ENCODE measurements at places on chromosomes 16 and 17.

DNA sequence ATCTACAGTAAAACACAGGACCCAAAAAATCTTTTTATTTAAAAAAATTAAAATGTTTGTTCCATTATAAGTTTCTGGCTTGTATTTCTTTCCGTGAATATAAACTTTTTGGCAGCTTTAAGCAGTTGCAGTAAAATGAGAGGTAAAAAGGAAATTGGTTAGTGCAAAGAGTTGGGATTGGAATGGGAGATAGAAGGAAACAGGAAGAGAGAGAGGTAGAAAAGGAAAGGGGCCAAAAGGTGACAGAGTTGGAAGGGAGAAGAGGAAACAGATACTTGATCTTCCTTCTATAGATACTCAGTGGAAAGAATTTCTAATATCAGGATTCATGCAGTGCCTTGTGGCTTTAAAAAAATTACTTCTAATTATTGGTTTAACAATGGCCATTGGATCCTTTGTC lies 63.5 kb downstream of the NQO1 start:
- no peak for DNase-seq

DNA sequence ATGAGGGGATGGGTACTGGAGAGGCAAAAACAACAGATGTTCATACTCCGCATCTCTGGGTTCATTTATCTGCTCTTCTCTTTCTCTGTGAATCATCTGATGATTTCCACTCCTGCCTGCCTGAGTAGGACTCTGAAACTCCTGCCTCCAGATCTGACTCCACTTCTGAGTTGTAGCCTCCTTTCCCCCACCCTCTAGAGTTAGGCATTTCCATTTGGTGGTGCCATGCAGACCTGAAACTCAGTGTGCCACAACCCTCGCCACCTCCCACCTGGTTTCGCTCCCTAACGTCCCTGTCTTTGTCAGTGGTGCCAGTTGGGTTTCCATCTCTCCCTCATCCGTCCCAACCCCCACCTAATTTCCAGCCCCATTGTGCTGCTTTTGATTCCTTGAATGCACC lies 126.2 kb downstream of the PRKCB start:
- DNase-seq = no peak

GRCh38 chr17:41010441-41010840 lies 1.5 kb upstream of the KRTAP3-1 start:
- DNase-seq = no peak

GRCh38 chr17:6186998-6187397 lies 116.8 kb downstream of the WSCD1 start:
- DNase-seq = no peak

DNA sequence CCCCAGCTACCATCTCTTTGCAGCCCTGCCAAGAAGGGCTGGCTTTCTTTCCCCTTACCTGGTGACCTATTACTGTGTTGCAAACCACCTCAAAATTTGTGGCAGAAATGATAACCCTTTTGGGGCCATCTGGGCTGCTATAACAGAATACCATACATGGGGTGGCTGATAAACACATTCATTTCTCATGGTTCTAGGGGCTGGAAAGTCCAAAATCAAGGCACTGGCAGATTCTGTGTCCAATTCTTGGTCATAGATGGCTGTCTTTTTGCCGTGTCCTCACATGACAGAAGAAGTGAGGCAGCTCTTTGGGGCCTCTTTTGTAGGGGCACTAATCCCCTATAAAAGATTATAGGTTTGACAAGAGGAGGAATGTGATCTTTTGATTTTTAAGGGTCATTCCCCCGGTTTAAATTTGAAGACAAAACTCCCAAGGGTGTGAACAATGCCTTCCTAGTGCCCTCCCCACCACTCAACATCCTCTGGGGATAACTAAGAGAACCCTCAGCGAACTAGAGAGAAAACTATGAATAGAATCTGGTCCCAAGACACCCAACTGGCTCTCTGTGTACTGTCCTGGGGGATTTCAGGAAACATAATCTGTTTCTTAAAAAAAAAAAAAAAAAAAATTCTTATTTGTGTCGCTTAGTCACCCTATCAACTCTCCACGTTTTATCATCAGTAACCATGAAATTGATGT lies 1.7 kb upstream of the METTL22 start:
- DNase-seq = no peak

GRCh38 chr17:14033166-14033565 lies 36.1 kb upstream of the COX10 start:
- no peak for DNase-seq

DNA sequence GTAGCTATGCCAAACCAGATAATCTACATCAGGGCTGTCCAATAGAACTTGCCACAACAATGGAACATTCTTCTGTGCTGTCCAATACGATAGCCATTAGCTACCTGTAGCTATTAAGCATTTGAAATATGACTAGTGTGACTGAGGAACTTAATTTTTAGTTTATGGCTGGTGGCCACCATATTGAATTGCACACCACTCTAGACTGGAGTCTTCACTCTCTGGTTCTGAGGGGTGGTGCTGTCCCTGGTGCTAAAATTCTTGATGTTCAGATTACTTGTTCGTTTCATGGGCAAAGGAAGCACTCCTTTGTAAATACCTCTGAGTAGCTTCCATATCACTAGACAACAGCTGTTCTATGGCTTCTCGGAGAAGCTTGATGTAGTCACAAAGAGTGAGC lies 296.6 kb downstream of the NPIPA8 start:
- no peak for DNase-seq

DNA sequence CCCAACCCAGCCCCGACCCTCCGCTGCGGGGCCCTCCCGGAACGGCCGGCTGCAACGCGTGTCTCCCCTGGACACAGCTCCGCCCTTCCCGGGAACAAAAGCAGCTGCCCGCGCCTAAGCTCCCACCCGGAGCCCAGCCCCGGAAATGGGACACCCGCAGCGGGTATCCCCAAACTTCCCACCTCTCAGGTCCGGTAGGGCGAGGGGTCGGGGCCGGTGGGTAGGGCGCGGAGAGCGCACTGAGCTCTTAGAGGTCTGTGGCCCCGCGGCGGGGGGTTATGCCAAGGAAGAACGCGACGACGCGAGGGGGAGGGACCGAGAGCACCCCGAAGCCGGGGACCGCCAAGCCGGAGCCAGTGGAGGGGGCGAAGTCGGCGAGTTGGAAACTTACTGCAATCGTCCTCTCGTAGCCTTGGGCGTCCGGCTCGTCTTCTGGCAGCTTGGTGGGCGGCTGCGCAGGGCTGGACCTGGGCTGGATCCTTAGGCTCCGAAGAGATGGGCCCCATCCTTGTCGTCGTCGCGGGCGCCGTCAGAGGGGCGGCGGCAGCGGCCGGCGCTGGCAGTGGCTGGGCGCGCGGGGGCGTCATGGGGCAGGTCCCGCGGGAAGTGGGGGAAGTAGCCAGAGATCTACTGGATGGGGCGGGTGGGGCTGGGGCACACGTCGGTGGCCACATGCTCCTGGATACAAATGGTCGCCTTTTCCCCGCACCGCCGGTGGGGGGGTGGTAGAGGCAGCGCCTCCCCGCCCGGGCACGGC lies 6.9 kb downstream of the USP6 start:
- DNase-seq = no peak

GRCh38 chr16:16150117-16150877 lies 73.0 kb downstream of the ABCC6 start:
- DNase-seq = no peak

- no peak for DNase-seq
Observed at GRCh38 chr17:43403846-43404245, 5.1 kb downstream of the ARL4D start.

DNA sequence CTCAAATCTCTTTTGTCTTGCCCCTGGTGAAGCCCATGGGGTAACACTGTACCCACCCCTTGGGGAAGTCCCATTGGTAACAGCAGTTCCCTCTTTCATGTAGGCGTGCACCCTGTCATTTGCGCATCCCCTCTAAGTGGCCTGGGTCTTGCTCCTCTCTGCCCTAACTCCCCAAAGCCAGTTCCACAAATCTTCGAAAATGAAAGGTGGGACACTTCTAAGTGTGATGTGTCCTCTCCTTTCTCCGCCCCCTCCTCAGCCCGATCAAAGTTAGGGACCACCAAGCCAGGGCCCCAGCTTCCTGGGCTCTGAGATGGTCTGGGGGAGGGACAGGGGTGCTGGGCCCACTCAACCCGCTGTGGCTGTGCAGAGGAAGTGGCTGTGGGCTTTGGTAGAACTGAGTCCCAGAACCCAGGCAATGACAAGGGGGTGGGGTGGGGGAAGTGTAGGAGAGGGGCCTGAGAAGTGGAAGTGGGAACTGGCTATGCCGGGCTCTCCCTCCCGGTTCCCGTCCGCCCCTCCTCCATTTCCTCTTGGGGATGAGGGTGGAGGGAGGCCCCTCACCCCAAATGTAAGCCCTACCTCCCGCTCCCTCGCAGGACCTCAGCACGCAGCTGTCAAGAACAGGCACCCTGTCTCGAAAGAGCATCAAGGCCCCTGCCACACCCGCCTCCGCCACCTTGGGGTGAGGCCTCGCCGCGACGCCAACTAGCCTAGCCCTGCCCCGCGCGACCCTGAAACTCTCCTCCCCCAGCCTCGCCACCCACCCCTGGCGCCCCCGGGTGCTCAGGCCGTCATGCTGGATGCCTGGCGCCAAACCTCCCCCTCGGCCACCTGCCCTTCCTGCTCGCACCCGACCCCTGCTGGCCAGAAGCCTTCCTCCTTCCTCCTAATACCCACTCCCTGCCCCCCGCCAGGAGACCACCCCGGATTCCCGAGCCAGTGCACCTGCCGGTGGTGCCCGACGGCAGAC lies 8.7 kb downstream of the ABI3 start:
- DNase-seq = no peak

DNA sequence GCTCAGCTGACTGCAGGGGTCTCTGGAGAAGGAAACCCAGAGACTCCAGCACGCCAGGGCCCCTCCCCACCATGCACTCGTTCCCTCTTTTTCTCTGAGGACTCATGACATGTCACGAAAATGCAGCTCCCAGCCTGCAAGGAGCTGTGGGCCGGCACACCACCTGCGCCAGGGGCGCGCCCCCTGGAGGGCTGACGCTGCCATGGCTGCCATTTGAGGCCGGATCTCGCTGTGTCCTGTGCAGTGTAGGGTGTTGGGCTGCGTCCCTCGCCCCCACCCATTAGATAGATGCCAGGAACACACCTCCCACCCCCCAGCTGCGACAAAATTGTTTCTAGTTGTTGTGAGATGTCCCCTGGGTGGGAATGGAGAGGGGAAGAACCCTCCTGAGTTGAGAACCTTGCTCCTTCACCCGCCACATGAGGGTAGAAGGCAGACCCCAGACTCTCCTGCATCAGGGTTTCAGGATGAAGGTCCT lies 8.2 kb downstream of the SYNGR2 start:
- no peak for DNase-seq

DNA sequence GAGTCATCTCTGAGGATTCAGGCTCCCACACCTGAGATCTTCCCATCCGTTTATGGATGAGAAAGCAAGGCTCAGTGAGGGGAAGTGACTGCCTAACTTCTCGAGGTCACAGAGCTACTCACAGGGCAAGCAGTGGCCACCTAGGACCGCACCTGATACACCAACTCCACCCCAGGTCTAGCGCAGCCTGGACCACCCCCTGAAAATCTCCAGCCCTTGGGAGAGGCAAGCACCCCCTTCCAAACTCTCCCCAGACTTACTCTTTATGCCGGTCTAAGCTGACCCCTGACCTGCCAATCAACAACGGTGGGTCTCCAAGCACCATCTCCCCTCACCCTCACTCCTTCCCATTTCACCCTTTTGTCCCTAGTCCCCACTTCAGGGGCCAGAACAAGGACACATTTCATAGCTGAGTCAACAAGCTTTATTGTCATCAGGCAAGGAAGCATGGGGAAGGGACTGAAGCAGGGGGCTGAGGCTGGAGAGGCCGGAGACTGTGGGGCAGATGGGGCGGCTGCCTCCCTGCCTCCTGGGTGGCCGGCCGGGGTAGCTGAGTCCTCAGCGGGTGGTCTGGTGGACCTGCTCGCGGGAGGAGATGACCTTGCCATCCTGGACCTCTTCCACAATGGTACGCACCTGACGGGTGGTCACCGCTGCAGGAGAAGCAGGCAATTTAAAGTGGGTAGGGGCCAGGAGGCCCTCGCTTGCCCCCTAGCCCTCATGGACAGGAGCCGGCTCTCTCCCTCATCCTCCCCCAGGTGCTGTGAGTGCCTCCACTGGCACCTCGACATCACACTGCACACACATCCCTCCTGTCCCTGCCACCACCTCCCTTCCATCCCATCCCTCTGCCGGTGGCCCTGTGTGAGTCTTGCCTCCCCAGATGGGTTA lies 5.1 kb downstream of the KRT17 start:
- DNase-seq = no peak

DNA sequence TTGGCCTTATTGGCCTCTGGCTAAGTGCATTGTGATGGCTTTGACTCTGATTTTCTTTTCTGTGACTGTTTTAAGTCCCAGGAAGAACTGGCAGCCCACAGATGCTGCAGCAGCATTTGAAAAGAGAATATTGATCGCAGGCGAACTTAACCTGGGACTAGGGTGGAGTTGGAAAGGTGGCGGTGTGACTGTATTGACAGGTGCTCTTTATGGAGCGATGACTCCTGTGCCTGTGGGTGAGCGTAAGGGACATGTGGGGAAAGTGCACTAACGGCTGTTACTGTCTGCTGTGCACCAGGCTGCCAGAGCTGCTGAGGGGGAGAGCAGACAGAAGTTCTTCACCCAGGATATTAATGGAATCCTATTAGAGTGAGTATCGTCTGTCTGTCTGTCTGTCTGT lies 21.3 kb downstream of the UBN1 start:
- no peak for DNase-seq

GRCh38 chr16:67544329-67544841 lies 15.8 kb downstream of the RIPOR1 start:
- no peak for DNase-seq

GRCh38 chr17:30450125-30451027 lies 26.8 kb upstream of the GOSR1 start:
- no peak for DNase-seq

GRCh38 chr16:5028950-5029475 lies 4.7 kb downstream of the NAGPA start:
- DNase-seq = no peak

DNA sequence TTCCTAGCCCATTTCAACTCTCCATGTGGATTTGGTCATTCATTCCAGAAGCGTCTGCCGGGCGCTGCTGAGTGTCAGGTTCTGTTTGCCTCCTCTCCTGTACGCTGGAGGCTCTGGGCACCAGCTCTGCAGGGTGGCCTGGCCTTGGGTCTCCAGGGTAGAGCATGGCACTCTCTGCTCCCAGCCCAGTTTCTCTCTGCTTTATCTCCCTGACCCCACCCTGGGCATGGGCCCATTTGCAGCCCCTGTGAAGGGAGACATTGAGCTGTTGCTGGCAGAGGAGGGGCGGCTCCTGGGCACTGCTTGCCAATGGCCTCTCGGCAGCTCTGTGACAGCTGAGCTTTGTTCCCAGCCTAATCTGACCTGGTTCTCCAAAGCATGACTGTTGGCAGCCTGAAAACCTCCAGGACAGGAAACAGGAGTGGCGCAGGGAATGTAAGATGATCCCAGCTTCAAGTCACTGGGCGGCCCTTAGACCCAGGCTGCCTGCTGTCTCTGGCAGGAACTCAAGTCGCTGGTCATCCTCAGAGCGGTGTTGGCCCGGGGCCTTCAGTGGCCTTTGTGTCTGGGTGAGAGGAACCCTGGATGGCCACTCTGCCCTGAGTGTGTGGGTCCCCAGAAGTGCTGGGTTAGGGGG lies 146.8 kb downstream of the SEC14L1 start:
- no peak for DNase-seq

DNA sequence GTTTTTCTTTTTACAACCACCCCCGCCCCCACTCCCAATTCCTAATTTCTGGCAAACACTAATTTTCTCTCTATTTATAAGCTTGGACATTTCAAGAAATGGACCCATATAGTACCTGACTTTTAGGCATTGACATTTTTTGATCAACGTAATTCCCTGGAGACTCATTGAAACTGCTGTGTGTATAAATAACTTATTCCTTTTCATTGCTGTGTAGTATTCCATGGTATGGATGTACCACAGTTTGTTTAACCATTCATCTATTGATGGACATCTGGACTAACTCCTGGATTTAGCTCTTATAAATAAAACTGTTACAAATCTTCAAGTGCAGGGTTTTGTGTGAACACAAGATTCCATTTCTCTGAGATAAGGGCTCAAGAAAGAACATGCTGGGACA lies 47.1 kb upstream of the RBFOX1 start:
- DNase-seq = no peak

All from NCI-H748 treated with DMSO at 0.1 percent for 48 hours (cell line).